Hematopoietic multipotent progenitor cell treated with erythropoietin and hydrocortisone succinate and interleukin-3 and kit ligand, for 4 days (in vitro differentiated cells): ENCODE measurements at places on chromosomes 7 and 10.
A peak's percentile ranks its signal among the peaks of the same experiment; 100 is the strongest.

GRCh38 chr10:43340619-43341018 is 30.8 kb upstream of the FXYD4 start:
- DNase-seq = no peak

DNA sequence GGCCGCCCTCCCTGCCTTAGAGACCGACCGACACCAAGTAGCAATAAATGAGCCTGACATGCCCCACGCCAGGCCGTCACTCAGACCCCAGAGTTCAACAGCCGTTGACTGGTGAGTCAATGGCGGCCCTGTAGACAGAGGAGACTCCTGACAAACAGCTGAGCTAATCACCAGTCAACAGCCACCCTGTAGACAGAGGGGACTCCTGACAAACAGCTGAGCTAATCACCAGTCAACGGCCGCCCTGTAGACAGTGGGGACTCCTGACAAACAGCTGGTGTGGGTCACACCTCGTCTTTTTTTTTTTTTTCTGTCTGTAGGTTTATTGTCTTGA is 16.9 kb upstream of the KNDC1 start:
- no peak for DNase-seq

DNA sequence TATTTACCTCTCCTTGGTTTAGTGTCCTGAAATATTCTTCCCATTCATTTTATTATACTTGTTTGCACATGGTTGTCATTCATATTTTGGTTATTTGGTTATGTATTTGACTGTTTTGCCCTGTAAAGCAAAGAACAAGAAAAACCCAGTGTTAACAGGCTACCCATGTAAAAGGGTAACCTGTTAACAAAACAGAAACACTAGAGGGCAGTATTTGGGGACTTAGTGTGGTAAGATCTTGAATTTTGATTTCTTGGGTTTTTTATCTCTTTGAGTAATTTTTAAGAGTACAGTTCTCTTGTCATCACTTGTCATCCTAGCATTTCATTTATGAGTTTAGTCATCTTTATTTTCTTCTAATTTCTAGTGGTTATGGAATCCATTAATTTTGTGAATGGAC is 51.3 kb downstream of the POLL start:
- peak; percentile 84 for DNase-seq

DNA sequence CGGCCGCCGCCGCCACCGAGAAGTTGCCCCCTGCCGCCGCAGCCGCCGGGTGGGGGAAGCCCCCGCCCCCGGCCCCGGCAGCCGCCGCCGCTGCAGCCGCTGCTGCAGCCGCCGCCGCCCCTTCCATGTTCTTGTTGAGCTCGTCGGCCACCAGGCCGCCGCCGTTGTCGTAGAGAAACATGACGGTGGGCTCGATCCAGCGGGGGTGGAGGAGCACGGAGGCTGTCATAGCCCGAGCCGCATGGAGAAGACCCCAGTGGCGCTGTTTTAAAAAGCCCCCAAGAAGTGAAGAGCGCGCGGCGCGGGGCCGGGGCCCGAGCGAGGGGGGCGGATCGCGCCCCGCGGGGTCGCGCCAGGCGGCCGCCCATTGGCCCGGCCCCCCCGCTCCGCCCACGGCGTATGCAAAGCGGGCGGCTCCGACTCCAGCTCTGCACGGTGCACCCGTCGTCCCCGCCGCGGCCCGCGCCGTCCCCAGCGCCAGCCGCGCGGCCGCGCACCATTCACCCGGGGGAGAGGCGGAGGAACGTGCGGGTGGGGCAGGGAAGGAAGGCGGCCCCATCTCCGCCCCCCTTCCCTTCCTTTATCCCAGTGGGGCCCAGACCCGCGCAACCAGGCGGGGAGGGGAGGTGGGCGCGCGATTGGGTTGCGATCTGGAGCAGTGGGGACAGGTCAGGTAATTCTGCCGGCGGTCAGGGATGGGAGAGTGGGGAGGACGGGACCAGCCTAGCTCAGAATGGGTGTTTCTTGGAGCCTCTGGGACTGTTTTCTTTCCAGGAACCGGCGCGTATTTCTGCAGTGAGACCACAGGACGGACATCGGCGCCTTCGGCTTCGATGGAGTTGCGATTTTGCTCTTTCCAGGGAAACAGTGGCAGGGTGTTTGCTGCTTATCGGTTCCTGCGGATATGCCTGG is at the start of gene HOXA13:
Gene HOXA13 (minus strand): TSS at position 243 of the 912 bp plus-strand sequence. CDS start 14 bp downstream, at position 229.
- DNase-seq = peak; percentile 63

DNA sequence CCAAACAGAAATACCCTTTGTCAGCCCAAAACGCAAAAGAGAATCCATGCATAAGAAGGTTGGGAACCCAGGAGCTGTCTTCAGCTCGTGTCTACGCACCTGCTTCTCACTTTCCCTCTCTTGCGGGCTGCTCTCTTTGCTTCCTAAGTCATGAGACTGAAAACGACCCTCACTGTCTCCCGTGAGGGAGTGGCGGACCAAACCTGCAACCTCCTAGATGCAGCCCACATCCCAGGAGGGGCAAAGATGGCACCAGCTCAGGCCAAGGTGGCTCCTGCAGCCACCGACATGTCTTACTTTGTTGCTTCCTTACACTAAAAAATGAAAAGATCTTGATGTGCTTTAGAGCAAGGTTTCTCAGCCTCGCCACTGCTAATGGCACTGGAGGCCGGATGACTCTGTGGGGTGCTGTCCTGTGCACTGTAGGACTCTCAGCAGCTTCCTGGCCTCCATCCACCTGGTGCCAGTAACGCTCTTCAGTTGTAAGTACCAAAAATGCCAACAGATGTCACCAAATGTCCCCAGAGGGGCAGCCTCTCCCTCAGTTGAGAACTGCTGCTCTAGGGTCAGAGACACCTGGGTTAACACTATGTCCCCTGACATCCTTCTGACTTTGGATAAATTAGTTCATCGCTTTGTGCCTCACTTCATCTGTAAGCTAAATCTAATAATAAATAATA is 179.8 kb upstream of the PFKP start:
- DNase-seq = peak; percentile 22

DNA sequence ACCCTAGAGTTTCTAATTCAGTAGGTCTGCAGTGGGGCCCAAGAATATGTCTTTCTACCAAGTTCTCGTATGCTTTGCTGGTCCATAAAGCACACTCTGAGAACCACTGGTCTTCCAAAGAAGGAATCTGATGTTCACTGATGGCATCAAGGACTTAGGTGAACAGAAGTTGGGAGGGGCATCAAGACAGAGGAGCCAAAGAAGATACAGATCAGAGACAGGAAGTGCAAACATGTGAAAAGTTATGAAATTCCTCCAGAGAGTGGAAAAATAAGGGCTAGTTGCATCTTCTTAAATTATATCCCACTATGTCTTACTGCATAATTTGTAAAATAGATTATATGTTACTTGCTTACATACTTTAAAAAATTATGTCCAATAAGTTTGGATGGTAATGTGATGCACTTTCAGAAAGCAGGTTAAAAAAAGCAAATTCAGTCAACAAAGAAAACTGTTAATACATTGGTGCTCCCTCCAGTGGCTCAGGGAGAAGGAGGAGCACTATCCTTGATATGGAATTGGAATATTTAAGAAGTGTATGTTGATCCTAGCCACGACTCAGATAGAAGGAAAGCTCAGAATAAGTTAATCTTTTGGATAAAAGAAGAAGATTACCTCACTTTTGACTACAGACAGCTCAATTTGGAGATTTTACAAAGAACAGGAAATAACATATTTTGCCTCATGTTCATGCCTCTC is 35.8 kb downstream of the CREB3L2 start:
- no peak for DNase-seq

DNA sequence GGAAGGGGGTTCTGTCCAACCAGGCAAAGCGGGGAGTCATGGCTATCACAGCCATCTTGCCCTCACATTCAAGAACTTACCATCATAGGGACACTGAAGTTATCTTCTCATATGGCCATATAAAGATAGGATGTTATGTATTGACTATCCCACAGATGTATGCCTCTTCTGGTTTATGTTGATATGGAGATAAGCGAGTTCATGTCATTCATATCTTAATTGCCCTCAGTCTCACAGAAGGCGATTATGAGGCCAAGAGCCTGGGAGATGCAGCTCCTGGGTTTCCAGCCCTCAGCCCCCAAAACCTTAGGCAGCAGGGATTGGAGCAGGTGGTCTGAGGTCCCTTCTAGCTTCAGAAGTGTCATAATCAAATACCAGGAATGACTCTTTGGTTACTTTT is 8.5 kb upstream of the ANKRD61 start:
- DNase-seq = peak; percentile 34

GRCh38 chr10:48996-49395 is at the start of gene TUBB8:
TUBB8 (minus strand) TSS chr10:49296; CDS start chr10:49238, 58 bp downstream.
- no peak for DNase-seq

GRCh38 chr10:35379226-35380137 is 43.2 kb downstream of the CCNY start:
- DNase-seq = peak; percentile 97

- DNase-seq = no peak
Measured at GRCh38 chr10:133326745-133327650, 9.7 kb downstream of the CALY start.
